ENCODE measurements at places on chromosomes 6 and 20. TPM values are rescaled to one million over a fixed set of nuclear protein-coding genes. Genes with fewer than 3 reads are reported as not detected.

DNA sequence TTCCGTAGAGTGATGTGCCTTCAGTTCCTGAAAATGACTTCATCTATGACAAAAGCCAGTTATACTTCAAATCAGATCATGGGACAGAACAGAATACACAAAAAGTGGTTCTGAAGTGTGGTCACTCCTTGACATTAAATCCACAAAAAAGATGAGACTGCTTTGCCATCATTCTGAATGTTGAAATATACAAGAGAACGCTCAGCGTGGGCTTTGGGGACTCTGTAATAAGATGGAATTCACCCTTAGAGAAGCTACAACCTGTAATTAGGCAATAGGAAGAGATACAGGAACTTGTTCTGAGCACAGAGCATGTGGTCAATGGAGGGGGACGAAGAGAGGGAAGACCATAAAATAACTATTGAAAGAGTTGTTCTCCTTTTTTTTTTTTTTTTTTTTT, 184.3 kb downstream of the CARMIL1 start:
- DNase-seq = no peak

DNA sequence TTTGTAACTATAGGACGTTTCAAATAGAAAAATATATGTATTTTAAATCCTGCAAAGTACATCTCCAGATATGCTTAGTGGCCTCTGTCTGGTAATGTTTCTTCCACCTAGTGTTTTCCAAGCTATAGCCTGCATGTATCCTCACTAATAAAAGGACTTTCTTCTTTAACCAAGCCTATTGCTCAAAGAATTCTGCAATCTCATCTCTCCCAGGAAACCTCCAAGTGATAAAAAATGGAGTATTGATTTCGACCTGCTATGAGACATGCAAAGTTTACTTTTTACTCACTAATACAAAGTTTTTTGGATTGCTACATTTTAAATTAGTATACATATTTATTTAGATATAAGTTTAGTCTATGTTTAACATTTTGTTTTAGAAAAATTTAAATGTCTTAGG, 23.3 kb downstream of the ADGRB3 start:
- no peak for DNase-seq

GRCh38 chr6:124073820-124074587, 270.3 kb downstream of the NKAIN2 start:
- DNase-seq = no peak

DNA sequence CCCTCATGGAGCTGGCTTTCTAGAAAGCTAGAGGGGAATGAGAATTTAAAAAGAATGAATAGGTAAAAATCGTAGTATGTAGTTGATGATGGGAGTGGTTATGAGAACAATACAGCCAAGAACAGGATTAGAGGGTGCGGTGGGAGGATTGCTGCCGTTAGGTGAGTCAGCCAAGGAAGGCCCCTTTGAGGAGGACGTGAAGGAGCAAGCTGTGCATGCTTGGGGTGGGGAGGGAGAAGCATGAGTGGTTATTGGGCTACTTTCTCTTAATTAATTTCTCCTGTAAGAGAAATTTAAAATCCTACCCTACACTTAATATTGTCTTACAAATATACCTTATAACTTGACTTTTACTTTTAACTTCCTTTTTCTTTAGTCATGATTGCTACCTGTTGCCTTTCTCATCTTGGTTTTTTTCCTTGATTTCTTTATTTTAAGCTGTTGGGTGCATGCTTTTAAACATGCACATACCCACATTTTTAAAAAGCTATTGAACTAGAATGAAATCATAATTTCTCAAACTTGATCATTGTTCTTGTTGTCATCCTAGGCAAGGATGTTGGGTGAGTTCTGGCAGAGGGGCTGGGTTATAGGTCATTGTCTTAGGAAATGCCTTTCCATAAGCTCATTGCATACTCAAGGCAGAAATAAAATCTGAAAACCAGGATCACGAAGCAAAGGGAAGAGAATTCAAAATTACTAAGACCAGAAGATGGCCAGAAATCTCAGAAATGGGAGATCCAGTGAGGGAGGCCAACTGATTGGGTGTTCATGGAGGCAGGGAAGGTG, 114.5 kb downstream of the TCP11 start:
- DNase-seq = no peak

Gene CLPSL1
- not detected for polyA plus RNA-seq

DNA sequence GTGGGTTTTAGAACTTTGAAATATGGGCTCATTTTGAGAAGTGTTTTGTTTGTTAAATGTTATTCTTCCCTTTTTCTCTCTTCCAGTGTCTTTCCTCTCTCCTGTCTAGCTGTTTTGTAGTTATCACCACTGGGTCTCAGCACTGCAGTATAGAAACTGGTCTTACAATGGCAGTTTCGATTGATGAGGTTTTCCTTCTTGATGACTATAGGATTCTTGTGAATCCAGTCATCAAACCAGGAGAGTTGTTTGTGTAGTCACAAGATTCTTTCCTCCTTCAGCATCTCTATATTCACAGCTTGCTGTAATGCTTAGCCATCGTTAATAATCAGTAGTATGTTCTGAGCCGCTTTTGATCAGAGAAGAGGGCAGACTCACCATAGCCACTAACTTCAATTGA, 172.3 kb downstream of the OGFRL1 start:
- DNase-seq = no peak

- DNase-seq = no peak
These were observed 19.2 kb downstream of the ASF1A start for GRCh38 chr6:118913161-118913560.

Gene DEFB125
- polyA plus RNA-seq = not detected
